SJSA1 (cell line): ENCODE measurements at places on chromosomes 1 and 21.

GRCh38 chr1:91645031-91645430 is 144.4 kb downstream of the CDC7 start:
- no peaks in the 10 kb centered on the region for H3K36me3 ChIP-seq
- no peaks in the 10 kb centered on the region for H3K27me3 ChIP-seq
- DNase-seq = no peak
- no peak overlapping the region for H3K4me3 ChIP-seq

DNA sequence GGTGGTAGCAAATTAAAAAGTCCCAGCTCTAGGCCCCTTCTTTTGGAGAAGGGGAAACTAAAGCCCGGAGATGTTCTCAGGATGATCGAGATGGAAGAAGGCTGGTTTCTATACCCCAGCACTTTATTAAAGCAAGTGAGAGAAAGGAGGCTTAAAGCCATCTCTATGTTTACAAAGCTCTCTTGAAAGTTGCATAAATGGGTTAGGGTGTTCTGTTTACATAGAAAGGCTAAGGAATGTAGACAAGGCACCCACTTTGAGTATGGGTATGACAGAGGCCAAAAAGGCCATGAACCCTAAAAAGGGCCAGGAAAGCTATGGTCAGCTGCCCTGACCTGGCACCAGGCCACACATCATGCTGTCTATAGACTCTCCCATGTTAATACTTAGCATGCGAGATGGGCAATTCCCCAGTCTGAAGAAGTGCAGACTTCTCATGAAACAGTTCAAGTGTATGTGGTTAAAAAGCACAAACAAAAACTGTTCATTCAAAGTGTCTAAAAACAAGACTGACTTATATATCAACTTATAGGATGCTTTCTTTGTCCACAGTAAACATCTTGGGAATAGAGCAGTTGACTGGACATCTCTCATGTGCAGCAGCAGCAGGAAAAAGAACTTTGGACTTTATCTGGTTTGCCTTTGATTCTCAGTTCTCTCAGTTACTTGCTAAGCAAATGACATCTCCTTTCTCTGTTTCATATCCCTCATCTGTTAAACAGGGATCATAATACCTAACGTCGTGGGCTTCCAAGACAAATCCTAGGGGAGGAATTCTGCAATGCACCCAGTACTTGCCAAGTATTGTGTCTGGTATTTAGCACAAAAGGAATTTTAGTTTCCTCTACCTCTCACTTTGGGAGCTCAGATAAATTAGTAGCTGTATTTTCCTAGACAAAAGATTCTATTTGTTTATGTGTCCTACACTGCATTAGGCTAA is 521.6 kb downstream of the PLPP3 start:
- H3K4me3 ChIP-seq = no peak overlapping the region
- peaks cover 14% of the 10 kb centered on the region for H3K4me1 ChIP-seq
- no peak for DNase-seq
- H3K36me3 ChIP-seq = no peaks in the 10 kb centered on the region
- no peak overlapping the region for H3K27ac ChIP-seq
- no peaks in the 10 kb centered on the region for H3K27me3 ChIP-seq

- H3K4me3 ChIP-seq = no peak overlapping the region
- H3K27ac ChIP-seq = no peak overlapping the region
- H3K27me3 ChIP-seq = no peaks in the 10 kb centered on the region
- H3K4me1 ChIP-seq = peaks cover 8% of the 10 kb centered on the region; the same call in 1 of the 2 replicates
- no peak for DNase-seq
Observed at GRCh38 chr1:226948996-226949395, 8.9 kb downstream of the COQ8A start.

DNA sequence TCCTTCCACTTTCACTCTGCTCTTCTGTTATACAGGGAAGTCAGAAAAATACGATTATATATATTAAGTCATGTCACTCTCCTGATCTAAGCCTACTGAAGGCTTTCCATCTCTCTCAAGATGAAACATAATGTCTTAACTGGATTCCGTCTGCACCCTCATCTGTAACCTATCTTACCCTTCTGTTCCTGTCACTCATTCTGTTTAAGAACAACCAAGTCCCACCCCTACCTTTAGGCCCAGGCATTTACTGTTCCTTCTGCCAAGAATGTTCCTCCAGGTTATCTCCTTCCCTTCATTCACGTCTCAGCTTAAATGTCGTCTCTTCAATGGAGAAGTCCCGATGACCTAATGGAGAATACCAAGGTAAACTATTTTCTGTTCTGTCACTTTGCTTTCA is 1802.4 kb downstream of the MRPL39 start:
- H3K27me3 ChIP-seq = no peaks in the 10 kb centered on the region
- no peaks in the 10 kb centered on the region for H3K36me3 ChIP-seq
- no peak overlapping the region for H3K27ac ChIP-seq
- H3K4me3 ChIP-seq = no peak overlapping the region
- no peaks in the 10 kb centered on the region for H3K4me1 ChIP-seq
- DNase-seq = no peak

DNA sequence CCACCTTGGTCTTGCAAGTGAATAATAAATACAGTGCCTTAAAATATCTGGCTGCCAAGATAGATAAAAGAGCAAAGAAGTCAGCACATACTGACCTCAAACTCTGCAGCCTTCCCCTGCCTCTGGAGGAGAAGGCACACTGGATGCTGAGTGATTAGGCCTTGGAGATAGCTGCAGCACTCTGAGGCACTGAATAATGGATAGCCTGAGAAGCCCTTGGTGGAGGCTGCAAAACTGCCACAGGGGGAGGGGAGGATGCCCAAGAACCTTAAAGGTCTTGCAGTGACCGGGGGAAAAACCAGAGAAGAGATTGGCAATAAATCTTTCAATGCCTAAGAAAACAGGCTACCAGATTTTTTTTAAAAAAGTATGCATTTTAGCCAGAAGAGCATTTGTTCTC is 167.4 kb upstream of the PRMT6 start:
- H3K27me3 ChIP-seq = no peaks in the 10 kb centered on the region
- no peaks in the 10 kb centered on the region for H3K36me3 ChIP-seq
- no peak for DNase-seq
- H3K27ac ChIP-seq = no peak overlapping the region
- no peak overlapping the region for H3K4me3 ChIP-seq

- H3K27me3 ChIP-seq = no peaks in the 10 kb centered on the region
- H3K27ac ChIP-seq = no peak overlapping the region
- no peak for DNase-seq
- H3K4me3 ChIP-seq = no peak overlapping the region
- H3K36me3 ChIP-seq = no peaks in the 10 kb centered on the region
Observed at GRCh38 chr1:60868901-60869663, 213.3 kb upstream of the NFIA start.

GRCh38 chr21:46211376-46211775 is 17.2 kb downstream of the LSS start:
- peaks cover 19% of the 10 kb centered on the region for H3K36me3 ChIP-seq
- H3K27me3 ChIP-seq = no peaks in the 10 kb centered on the region
- DNase-seq = no peak
- no peak overlapping the region for H3K27ac ChIP-seq
- no peak overlapping the region for H3K4me3 ChIP-seq

DNA sequence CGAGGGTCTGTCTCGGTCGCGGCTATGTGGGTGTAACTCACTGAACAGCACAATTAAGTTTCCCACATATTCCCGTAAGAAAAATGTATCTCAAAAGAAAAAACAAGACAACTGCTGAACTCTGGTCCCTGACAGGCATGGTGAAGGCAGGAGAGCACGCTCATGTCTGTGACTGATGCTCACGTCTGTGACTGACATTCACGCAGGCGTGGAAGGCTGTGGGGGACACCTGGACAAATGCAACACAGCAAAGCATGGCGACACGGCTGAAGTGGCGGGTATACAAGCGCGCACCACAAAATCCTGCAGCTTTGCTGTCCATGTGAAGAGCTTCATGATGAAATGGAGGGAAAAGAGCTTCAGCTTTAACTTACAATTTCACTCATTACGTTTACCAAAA is 6.0 kb downstream of the PTTG1IP start:
- H3K27me3 ChIP-seq = no peaks in the 10 kb centered on the region
- H3K27ac ChIP-seq = peak overlapping the region; percentile 67
- no peak overlapping the region for H3K4me3 ChIP-seq
- DNase-seq = no peak

DNA sequence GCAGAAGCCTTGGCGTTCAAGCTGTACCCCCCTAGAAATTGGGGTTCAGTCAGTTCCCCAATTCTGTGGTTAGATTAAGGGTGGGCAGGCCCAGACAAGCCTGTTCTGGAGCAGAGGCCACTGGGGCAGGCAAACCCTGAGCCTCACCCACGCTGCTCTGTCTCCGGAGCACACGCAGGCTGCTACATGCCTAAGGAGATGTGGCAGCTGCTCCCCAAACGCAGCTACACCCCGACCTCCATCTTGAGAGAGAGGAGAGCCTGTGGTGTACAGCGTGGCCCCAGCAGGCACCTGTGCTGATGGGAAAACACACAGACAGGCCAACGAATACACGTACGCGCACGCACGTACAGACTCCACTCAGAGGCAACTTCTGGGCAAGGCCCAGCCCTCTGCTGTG is 33.9 kb upstream of the GRHL3 start:
- H3K4me1 ChIP-seq = peaks cover 32% of the 10 kb centered on the region
- DNase-seq = no peak
- no peak overlapping the region for H3K27ac ChIP-seq
- H3K36me3 ChIP-seq = no peaks in the 10 kb centered on the region
- no peaks in the 10 kb centered on the region for H3K27me3 ChIP-seq

DNA sequence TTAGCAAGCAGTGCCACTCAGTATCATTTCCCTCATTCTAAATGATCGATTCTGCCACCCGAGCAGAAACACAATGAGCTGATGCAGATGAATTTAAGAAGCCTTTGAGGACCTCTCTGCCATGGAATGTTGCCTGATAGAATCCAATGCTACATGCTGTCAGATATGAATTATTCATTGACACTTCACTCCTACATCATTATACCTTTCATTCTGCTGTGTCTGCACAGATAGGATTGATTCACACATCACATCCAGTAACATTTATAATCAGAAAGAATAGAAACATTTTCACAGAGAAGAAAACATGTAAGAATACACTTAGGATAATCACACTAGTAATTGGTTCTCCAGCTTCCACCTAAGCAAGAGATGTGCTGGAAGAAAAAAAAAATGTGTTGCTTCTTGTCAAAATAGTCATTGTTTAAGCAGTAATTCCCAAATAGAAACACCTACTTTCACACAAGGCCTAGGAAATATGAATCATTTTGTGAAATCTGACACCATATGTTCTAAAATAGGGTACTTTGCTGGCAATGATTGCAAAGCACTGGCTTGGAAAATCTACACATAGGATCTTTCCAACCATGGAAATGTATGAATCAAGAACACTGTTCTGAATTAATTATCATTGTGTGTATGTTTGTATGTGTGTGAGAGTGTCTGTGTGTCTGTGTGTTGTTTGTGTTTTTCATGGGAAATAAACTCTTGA is 110.1 kb downstream of the GRIK1 start:
- H3K4me1 ChIP-seq = no peaks in the 10 kb centered on the region
- H3K27ac ChIP-seq = no peak overlapping the region
- no peaks in the 10 kb centered on the region for H3K36me3 ChIP-seq
- H3K4me3 ChIP-seq = no peak overlapping the region
- no peaks in the 10 kb centered on the region for H3K27me3 ChIP-seq
